ENCODE measurements at places on chromosomes 5 and 9. TPM values are rescaled to one million over a fixed set of nuclear protein-coding genes. Genes with fewer than 3 reads are reported as not detected.
A peak's percentile ranks its signal among the peaks of the same experiment; 100 is the strongest.

Gene SPINK6
- not detected for total RNA-seq

DNA sequence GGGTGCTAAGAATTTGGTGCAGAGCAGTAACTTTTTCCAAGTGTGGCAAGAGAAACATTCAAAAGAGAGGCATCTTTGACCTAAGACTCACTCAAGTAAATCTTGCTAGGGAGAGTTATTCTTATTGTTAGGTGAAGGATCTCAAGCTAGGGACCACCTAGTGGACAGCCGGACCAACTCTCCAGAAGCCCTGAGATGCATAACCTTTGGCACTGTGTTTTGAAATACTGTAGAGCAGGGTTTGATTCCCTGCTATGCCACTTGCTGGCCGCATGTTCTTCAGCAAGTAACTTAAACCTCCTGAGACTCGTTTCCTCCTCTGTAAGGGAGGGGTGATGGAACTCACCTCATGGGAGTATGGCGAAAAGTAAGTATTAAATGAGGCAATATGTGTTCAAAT, 336.1 kb upstream of the ADAMTSL1 start:
- no peak overlapping the region for H3K27ac ChIP-seq
- H3K27me3 ChIP-seq, result no peaks in the 10 kb centered on the region
- DNase-seq, result no peak
- H3K4me1 ChIP-seq, result no peaks in the 10 kb centered on the region
- H3K36me3 ChIP-seq, result no peaks in the 10 kb centered on the region

DNA sequence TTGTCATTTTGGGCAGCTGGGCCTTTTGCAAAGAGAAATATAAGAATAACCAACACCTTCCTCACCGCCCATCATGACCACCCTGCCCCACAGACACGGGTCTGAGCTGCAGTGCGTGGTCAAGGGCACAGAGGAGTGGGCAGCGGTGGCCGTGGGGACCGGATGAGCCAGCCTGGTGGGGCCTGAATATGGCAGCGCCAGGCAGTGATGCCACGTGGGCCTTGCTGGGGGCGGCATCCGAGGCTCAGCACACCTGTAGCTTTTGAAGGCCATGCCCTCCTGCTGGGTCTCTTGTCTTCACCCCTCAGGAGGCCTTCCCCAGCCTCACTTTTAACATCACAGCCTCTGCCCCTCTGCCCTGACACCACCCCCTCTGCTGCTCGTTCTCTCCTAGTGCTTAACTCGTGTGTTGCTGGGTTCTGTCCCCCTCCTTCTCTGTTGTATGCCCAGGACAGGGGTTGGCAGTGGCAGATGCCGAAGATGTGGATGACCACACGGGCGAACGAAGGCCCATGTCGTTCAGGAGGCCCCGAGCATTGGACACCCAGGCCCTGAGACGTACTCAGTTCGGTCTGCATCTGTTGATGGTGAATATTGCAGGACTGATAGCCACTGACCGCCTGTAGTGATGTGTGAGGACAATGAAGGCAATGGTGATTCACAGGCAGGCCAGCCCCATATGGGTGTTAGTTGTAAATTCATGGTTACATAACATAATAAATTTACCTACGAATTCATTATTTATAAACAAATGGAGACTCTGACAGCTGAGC, 46.0 kb downstream of the AHRR start:
- H3K4me3 ChIP-seq, result no peak overlapping the region
- H3K27ac ChIP-seq, result no peak overlapping the region
- H3K36me3 ChIP-seq, result no peaks in the 10 kb centered on the region
- H3K27me3 ChIP-seq, result no peaks in the 10 kb centered on the region

DNA sequence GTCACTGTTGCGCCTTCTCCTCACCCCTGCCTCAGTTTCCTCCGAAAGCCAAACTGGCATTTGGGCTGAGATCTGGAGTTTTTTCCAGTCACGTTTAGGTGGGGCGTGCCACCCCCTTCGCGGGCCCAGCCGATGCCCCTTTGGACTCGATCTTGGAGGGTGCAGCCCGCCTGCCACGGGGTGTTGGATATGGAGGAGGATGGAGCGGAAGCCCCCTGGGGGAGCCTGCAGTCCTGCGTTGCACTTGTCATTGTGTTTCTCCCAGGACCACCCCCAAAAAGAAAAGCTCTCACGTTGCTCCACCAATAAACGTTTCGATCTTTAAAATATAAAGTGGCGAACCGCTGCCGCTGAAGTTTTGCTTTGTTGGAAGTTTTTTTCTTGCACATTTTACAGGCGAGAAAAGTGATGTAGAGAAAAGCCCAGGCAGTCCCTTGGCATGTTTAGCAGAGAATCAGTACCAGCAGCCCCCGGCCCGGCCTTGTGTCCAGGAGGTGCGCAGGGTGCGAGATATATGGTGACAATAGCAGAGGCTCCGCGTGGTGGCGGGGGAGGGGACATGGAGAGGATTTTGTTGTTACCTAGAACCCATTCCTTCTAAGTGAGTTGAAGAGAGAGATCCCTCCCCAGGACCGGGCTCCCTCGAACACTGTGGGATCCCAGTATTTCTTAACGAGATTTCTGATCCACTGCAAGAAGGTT, 681 bp downstream of the F2R start:
- no peaks in the 10 kb centered on the region for H3K36me3 ChIP-seq
- H3K4me3 ChIP-seq, result peak overlapping the region; percentile 87
- no peaks in the 10 kb centered on the region for H3K27me3 ChIP-seq
- H3K4me1 ChIP-seq, result no peaks in the 10 kb centered on the region
- H3K27ac ChIP-seq, result no peak overlapping the region

Gene C5orf58
- total RNA-seq, result not detected

Gene NXNL2
- total RNA-seq, result 8.7 TPM

Gene ANKS6
- 74.7 TPM for total RNA-seq

DNA sequence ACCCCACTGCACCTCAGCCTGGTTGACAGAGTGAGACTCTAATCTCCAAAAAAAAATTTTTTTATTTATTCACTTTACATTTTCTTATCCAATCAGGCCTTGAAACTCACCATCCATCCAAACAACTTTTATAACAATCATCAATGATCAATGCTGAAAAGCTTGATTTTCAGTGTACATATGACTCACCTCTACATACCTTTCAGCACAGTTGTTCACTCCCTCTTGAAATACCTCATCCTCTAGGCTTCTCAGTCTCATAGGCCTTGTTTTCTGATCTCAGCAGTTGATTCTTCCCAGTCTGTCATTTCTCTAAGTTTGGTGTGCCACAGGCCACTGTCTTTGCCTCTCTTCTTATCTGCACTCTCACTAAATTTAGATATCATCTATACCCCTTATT, 36.2 kb downstream of the GRIN3A start:
- no peak for DNase-seq
- no peaks in the 10 kb centered on the region for H3K27me3 ChIP-seq
- no peak overlapping the region for H3K4me3 ChIP-seq
- H3K4me1 ChIP-seq, result no peaks in the 10 kb centered on the region
- H3K36me3 ChIP-seq, result no peaks in the 10 kb centered on the region
- H3K27ac ChIP-seq, result no peak overlapping the region

Gene GABRA6
- total RNA-seq, result not detected

DNA sequence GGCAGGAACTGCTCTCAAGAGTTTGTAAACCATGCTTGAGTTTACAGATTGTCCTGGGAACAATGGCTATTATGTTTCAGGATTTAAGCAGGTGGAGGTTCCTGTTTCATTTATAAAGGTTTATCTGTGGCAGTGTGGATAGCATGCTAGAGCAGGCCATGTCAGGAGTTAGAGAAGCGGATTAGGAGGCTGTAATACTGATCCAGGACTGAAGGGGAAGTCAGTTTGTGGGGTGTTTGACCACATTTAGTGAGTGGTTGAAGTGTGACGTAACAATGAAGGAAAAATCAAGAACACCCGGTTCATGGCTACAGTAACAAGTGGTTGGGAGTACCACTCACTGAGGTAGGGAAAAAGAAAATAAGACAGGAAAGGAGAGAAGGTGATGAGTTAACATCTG, 299.0 kb downstream of the TLR4 start:
- no peak overlapping the region for H3K4me3 ChIP-seq
- no peak overlapping the region for H3K27ac ChIP-seq
- no peaks in the 10 kb centered on the region for H3K36me3 ChIP-seq
- H3K27me3 ChIP-seq, result no peaks in the 10 kb centered on the region
